NCI-H460 (cell line): ENCODE measurements at places on chromosomes 7 and 10. TPM values are rescaled to one million over a fixed set of nuclear protein-coding genes. Genes with fewer than 3 reads are reported as not detected.

Gene OR13A1
- not detected in 2 replicates for total RNA-seq

Gene ABCB1
- total RNA-seq: 2.6 and 4.5 TPM in 2 replicates

Gene SPRN
- not detected in 2 replicates for total RNA-seq

Gene OPALIN
- total RNA-seq: not detected in 2 replicates

Gene ICA1
- total RNA-seq: 17.1 and 24.1 TPM in 2 replicates

Gene IKZF5
- total RNA-seq: 4.0 and 5.6 TPM in 2 replicates

Gene MYOF
- total RNA-seq: 369 and 488 TPM in 2 replicates

Gene LDB3
- total RNA-seq: 0.15 and 0.17 TPM in 2 replicates

Gene ADCY1
- total RNA-seq: 1.5 and 2.3 TPM in 2 replicates

Gene LCOR
- total RNA-seq: 12.8 and 16.2 TPM in 2 replicates
